NCI-H524 treated with DMSO at 0.1 percent for 48 hours (cell line): ENCODE measurements at places on chromosomes 6 and 20.

DNA sequence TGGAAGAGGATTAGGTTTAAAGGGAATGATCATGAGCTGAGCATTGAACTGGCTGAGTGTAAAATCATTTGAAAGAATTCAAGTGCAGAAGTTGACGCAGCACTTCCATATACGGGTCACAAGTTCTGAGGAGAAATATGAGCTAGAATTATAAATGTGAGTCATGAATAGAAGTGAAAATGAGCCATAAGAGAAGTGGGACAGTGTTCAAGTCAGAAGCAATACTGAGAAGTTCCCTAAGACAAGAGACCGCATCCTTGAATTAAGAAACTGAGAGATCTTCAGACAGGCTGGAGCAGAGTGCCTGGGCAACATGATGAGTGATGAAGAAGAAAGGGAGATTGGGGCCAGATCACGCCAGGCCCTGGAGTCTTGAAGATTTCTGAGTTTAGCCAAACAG is 209.7 kb downstream of the TBX18 start:
- no peak for DNase-seq

GRCh38 chr6:36698871-36699271 is 1.2 kb downstream of the RAB44 start:
- no peak for DNase-seq

- no peak for DNase-seq
These were observed 649.1 kb upstream of the GJE1 start for GRCh38 chr6:141483598-141484061.

- DNase-seq, result no peak
These were observed 146.2 kb downstream of the MMS22L start for GRCh38 chr6:97136626-97137358.

GRCh38 chr6:16933532-16933931 is 168.3 kb upstream of the STMND1 start:
- no peak for DNase-seq

- no peak for DNase-seq
These were observed 211.1 kb downstream of the ANKRD60 start for GRCh38 chr20:58017231-58017969.

- no peak for DNase-seq
These were observed 642.2 kb downstream of the EYS start for GRCh38 chr6:65064844-65065243.

DNA sequence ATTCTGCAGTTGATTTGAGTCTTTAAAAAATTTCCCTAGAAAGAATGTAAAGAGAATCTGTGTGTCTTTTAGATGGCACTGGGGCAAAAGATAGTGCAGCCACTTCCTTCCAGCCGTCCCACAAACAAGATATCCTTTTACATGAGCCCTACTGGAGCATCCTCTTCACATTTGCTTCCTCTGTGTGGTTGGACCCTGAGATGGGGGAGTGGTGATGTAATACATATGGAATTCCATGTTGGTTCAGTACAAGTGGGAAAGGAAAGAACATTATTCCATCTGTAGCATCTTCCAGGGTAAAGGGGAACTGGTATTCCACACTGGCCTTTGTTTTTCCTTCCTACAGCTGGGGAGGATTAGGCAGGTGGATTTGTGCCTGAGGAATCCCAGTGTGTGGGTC is 78.9 kb upstream of the ISM1 start:
- peak; percentile 15 for DNase-seq

DNA sequence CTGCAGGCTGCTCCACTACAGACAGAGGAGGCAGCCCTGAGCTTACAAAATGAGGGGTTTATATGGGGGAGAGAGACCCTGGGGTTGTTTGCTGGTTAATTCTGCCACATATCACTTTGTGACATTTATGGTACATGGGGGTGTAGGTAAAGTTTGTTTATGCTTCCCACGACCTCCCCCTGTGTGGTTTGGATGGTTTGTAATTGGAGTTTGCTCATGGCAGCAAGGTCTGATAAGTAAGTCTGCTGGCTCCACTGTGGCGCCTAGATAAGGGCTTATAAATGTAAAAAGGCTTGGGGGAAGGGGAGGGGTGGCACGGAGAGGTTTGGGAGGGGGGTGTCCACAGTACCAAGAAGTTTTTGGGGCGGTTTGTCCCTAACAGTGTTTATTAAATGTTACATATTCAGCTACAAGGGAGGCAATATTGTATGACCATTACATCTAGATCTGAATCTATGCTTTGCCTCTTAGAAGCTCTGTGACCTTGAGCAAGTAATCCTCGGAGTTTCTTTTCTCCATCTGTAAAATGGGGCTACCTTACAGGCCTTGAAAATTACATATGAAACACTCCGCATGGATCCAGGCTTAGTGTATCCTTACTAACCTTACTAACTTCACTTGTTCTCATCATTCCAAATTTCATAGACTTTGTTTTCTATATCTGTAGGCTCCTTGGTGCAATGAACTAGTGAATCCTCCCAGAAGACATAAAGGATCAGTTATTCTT is 204.8 kb upstream of the NOX3 start:
- no peak for DNase-seq

DNA sequence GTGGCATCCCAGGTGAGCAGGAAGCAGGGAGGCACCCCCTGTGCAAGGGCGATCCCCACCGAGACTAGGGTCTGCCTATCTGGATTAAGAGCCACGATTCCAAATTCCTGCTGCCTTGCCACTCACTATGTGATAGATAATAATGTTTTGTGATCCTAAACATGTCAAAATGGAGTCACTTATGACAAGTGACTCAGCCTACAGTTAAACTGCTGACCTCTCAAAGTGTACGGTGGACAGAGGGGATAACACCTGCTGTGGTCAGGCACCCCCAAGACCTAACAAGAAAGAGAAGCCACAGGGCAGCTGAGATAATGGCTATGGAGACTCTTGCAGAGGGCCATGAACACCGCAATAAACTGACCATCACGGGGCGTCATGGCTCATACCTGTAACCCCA is 16.0 kb upstream of the SNTA1 start:
- DNase-seq, result no peak

DNA sequence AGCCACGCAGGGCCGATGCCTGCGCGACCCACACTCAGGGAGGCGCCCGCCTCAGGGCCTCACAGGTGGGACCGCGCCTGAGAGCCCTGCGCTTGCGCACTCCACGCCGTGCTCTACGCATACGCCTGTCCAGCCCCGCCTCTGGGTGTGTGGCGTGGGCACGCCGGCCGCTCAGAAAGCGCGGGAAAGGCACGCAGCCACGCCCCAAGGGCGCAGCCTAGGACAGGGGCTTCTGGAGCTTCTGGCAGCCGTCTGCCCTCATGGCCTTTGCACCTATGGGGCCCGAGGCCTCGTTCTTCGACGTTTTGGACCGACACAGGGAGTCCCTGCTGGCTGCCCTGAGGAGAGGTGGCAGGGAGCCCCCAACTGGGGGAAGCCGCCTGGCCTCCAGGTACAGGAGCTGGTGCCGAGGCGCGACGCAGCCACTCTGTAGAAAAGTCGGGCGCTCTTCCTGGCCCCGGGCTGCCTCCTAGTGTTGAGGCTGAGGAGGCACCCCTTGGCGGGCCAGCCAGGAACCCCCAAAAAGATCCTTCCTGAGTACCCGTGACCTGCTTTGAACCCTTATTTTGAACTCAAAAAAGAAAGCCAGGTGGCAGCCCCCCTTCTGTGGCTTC is at the start of gene SPO11:
Gene SPO11, plus strand, starts transcription at position 196 of the 614 bp plus-strand sequence. Its CDS starts 65 bp downstream, at position 261.
- no peak for DNase-seq

- DNase-seq, result no peak
These were observed 74.8 kb upstream of the PLCB4 start for GRCh38 chr20:8994045-8994444.

DNA sequence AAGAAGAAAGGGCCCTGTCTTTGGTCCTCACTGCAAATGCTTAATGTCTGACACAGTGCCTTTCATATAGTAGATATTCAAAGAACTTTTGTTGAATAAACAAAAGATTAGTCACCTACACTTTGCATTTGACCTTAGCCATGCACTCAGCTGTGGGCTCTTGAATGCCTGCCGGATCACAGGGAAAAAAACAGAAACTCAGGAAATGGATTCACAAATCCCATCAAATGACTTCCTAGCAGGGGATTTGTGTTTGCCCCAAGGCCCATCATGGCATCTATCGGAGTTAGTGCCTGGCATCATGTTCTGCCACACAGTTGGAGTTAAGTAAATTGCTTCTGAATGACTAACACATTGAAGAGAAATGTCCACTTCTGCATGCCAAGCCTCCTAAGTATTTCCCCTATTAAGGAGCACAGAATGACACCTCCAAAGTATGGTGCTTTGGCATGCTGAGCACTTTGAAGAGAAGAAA is 72.3 kb upstream of the DST start:
- DNase-seq, result no peak

DNA sequence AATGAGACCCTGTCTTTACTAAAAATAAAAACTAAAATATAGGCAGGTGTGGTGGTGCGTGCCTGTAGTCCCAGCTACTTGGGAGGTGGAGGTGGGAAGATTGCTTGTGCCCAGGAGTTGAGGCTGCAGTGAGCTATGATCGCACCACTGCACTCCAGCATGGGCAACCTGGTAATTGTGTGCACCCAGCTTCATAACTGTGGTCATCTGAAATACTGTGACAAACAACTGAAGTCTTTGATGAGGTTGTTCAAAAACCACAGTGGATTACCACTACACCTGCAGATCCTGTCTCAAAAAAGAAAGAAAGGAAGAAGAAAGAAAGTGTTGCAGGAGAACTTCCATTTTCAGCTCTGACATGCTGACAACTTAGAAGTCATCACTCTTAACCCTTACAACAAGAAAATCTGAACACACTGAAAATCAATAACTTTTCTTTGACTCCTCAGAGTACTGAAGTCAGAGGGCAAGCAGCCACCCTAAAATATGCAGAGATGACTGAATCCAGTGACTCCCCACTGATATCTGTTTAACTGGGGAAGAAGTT is 13.8 kb upstream of the ZBP1 start:
- no peak for DNase-seq

GRCh38 chr6:113211170-113211569 is 646.0 kb upstream of the MARCKS start:
- DNase-seq, result no peak

DNA sequence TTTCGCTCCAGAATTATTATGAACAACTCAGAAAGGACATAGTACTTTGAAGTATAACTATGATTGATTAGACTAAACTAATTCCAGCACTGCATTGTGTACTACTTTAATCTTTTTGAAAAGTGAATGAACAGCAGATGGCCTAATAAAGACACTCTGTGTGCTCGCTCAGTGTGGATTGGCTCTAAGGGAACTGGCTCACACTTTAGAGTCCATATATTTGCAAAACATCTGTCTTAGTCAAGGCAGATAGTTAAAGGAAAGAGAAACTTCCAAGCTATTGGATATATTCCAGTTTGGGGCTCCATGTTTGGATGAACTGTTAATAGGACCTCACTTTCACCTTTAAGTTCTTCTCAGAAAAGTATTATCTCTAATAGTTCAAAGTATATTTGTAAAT is 218.9 kb downstream of the EYA4 start:
- peak; percentile 40 for DNase-seq

DNA sequence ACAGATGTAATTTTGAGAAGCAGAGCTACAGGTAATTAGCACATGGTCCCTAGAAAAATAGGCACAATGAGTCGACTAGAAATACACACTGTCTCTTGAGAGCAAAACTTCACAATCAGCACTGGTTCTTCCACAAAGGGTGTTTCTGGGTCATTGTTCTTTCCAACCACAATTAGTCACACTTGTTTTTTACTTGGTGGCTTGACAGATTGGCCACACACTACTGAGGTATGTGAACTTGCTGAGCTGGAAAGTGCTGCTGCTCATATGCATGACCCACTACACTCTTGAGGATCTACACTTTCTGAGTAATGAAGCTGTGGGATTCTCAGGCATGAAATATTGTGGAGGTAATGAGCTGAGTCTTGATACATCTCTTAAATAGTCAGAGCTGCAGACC is 347.7 kb downstream of the BCKDHB start:
- no peak for DNase-seq

GRCh38 chr20:51651921-51652549 is 109.5 kb upstream of the NFATC2 start:
- no peak for DNase-seq

DNA sequence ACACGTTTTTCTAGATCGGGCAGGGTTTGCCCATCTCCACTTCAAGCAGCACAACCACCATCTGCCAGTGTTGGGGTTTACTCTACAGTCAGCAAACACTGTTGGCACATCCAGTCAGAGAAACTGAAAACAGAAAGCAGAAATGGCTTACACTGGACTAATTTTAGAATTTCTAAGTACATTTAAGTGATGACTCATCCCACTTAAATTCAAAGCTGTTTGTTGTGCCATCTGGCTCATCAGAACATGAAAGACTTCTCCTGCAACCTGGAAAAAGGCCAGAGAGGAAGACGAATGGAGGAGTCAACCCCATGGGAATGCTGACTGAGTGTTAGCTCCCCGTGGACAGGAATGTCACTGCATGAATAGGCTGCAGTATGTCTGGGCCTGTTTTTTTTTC is 21.8 kb downstream of the FAM209B start:
- peak; percentile 95 for DNase-seq

DNA sequence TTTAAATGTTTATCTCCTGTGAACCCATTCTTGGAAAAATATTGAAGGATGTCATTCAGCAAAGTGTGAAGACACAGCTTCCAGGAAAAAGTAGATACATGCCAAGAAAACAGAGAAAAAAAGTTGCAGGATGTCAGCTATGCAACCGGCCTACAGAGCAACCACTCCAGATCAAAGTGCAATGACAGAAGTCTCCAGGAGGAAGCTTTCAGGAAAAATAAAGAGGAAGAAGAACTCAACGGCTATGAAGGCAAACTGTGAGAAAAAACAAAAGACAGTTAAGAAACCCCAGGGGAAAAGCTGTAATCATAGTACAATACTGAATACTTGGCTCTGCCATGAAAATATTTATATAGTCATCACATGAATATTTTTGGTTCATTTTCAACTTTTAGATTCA is 30.6 kb downstream of the REPS1 start:
- DNase-seq, result no peak

GRCh38 chr20:50127587-50128519 is 14.9 kb upstream of the UBE2V1 start:
- peak; percentile 21 for DNase-seq

GRCh38 chr6:30885999-30886896 is 1.9 kb downstream of the DDR1 start:
- no peak for DNase-seq
